ENCODE measurements at places on chromosomes 7 and 10.

DNA sequence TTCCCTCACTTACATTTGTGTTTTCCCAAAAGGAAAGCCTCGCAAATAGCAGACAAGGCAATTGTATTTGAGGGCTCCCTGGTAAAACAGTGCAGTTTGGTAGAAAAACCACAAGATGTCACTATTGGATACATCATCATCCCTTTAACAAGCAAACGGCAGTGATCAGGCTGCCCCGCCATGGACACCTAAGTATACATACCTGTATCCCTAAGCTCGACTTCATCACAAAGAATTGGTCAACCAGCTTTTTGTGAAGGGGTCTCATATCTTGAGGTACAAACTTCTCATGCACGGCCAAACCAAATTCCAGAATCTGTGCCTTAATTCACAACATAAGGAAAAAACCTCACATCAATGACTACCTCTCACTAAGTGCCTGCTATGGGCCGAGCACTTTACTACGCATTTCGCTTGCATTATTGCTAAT lies 179.5 kb upstream of the IMMP2L start:
- DNase-seq = no peak

DNA sequence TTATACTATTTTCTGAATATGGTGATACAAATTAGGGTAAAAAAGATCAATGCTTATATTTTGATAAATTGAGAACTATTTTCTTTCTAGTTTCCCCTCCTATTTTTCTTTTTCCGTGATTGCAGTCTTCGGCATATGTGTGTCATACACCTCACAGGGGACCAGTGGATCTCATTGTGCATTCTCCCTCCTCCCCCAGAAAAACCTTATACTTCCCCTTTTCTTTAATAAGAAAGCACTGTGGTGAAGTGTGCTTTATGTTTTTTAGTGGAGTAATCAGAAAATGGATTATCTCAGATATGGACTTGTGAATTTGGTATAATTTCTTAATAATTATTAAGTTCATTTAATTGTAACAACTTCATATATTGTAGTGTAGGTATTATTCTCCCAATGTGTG lies 72.8 kb downstream of the BICC1 start:
- no peak for DNase-seq

DNA sequence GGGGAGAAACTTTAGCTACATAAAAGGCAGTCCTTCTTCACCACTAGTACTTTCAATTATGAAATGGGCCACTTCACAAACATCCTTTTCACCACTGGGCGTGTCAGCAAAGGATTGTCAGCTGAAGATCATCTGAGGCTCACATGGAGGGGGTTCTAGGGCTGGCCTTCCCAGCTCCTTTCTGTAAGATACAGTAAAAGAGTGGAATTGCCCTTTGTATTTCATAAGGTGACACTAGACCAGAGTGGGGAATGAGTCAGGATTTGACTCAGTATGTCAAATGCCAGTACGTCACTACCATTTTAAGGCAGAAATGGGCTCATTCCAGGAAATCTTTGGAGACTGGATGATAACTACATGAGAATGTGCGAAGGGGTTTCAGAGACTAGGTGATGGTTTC lies 21.2 kb upstream of the BLOC1S2 start:
- no peak for DNase-seq

GRCh38 chr10:63673246-63673645 lies 152.0 kb downstream of the REEP3 start:
- no peak for DNase-seq

DNA sequence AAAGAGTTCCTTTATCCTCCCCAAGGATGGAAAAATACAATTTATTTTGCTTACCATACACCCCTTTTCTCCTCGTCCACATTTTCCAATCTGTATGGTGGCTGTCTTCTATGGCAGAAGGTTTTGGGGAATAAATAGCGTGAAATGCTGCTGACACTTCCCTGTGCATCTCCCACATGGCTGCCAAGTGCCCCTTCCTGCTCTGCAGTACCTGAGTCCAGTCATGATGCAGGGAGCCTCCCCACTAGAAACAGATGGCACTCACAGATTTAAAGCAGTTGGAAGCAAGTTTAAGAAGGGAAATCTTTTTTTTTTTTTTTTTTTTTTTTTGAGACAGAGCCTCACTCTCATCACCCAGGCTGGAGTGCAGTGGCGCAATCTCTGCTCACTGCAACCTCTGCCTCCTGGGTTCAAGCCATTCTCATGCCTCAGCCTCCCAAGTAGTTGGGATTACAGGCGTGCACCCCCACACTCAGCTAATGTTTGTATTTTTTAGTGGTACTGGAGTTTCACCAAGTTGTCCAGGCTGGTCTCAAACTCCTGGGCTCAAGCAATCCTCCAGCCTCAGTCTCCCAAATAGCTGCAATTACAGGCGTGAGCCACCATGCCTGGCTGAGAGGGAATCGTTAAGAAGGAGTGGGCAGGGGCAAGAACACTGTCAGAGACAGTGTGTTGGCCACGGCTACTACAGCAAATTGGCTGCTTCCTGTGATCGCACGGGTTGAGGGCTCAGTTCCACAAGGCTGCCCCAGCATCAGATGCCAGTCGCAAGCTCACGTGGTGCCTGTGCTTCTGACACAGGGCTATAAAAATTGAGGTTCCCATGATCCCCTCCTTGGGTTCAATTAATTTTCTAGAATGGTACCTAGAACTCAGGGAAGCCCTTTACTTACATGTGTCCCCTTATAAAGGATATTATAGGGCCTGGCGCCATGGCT lies 5.3 kb upstream of the PILRA start:
- DNase-seq = no peak

- DNase-seq = no peak
Observed at GRCh38 chr7:47233996-47234395, 347.9 kb downstream of the TNS3 start.

GRCh38 chr7:27661811-27662489 lies 733 bp downstream of the HIBADH start:
- peak; percentile 54 for DNase-seq

- no peak for DNase-seq
Observed at GRCh38 chr7:90982228-90982627, 282.0 kb upstream of the FZD1 start.

DNA sequence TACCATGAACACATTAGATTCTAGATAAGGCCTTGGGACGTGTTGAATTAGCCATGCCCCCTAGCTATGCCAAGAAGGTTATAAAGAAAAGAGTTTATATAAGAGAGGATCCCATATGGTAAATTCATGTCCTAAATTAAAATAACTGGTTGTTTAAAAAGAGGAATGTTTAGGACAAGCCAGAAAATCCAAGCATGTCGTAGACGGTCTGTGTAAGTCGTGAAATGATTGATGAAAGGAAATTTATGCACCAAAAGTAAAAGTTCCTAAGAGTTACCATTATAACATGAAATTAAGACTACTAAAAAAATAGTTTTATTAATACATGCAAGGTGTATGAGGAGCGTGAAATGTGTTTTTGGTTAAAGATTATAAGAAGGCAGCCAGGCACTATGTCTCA lies 624.9 kb downstream of the ARL4A start:
- no peak for DNase-seq

DNA sequence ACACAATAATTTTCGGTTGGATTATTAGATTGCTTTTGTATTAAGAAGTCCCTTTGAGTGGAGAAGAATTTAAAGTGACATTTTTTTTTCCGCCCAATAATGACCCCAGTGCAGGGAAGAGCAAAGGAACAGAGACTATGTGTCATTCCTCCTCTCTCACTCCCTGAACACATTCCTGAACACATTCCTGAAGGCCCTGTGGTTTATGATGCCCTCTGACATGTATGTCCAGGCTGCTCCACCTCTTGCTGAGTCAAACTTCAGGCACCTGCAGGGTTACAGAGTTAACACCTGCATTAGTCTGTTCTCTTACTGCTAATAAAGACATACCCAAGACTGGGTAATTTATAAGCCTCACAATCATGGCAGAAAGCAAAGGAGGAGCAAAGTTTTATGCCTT lies 704.0 kb upstream of the LRRN3 start:
- no peak for DNase-seq

DNA sequence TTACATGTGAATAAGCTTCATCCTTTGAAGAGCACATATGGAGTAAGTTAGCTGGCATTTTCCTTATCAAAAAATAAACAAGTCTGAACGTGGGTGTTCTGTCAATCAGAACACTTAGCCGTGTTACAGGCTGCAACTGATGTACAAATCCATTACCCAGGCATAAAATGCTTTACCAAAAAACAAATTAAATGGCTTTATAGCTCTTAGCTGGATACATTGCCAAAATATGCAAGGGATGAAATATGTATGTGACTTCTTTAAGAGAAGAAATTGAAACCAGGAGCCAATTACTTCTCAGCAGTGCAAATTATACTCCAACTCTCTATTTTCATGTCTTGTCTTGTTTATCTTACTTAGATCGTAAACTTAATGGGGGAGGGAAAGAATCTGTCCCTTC lies 214.8 kb downstream of the DGKB start:
- DNase-seq = no peak

DNA sequence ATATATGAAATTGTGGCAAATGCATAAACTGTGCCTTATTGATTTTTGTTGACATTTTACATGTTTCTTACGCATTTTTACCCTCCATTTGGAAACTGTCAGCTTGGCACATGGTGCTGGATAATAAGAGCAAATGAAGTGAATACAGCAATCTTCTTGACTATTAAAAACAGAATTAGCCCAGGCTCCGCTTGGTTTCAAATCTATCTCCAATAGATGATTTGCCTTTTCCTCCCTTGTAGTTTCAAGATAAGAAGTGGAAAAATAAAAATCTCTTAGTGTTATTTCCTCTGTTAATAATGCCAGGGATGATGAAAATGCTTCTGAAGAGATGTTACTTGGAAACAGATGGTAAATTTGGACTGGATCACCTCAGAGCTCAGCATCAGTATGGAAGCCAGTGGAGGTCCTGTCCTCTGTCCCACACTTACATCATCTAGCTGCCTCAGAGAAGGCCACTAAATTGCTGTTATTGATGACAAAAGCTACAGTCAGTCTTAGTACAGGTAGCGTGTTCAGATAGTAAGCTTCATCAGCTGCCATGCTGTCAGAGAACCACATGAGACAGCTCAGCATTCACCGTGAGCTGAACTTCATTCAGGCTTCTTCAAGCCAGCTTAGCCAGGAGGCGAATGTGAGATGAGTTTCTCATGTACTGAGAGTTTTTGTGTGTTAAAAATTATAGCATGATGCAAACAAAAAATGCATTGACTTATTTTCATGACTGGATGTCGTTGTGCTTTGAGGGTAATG lies 246.8 kb downstream of the CELF2 start:
- no peak for DNase-seq

DNA sequence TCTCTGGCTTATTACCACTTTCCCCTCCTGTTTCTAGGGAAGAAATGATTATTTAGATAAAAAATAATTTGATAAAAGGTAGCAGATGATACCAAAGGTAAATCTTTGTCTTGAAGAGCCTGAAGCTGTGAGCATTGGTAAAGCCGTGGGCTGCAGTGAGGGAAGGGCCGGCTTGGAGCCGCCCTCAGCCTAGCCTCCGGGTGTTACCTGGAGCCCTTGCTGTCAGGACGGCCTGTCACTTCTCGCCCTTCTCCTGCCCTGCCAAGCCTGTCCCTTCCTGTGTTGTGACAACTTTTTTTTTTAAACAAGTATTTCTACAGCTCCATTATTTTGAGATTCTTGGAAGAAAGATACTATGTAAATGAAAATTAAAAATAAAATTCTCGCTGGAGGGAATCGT lies 7.0 kb downstream of the CUX1 start:
- no peak for DNase-seq

- no peak for DNase-seq
Observed at GRCh38 chr7:87541648-87542047, 59.0 kb downstream of the ABCB1 start.

GRCh38 chr10:11824825-11825224 lies 1.7 kb downstream of the PROSER2 start:
- no peak for DNase-seq

DNA sequence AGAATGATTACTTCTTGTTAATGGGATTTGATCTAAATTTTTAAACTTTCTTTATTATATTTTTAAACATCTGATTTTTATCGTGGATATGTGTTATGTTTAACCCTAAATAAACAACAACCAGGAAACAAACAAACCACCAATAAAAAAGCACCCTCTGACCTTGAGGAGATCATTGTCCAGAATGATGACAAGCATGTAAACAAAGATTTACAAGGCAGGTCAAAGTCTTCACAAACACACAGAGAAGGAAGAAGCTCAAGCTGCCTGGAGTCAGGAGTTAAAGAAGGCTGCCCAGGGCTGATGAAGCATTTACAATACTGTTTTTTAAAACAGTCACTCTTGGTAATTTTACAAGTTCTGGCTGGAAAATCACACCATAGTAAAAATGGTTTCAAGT lies 31.0 kb upstream of the EGFR start:
- no peak for DNase-seq

DNA sequence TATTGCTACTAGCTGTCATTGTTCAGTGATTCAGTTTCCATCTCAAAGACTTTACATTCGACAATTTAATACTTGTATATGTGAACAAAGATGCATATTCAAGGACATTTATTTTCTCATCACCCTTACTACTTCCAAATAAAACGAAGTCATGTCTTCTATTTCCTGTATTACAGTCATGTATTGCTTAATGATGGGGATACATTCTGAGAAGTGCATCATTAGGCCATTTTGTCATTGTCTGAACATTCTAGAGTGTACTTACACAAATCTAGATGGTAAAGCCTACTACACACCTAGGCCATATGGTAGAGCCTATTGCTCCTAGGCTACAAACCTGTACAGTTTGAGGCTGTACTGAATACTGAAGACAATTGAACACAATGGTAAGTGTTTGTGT lies 6.5 kb downstream of the C10orf95 start:
- DNase-seq = no peak

DNA sequence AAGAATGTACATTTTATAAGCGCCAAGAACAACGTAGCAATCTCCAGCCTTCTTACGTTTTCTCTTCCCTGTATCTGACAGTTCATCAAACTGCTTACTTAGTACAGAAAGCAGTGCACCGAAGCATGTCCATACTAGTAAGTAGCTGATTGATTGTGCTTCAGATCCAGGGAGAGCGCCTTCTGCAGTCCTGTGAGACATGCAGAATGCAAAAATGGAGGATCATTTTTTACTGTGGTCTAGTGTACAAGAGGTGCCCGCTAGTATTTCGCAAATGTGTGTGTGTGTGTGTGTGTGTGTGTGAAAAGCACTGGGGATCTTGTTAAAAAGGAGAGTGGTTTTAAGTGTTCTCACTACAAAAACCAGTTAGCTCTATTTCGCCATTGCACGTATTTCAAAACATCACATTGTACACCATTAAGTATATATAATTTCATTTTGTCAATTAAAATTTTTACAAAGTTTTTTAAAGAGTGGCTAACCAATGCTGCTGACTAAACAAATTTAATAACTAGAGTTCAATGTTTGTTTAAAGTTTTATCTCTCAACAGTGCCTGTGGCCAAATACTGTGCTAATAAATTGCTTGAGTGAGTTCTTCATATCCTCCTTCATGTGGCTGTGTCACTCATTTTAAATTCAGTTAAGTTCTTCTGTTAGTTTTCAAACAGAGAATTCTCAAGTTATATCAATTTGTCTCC lies 99.6 kb downstream of the ZMYND11 start:
- no peak for DNase-seq

GRCh38 chr10:132207536-132208461 lies 21.1 kb downstream of the DPYSL4 start:
- no peak for DNase-seq

- DNase-seq = no peak
Observed at GRCh38 chr10:29032169-29032568, 256.7 kb upstream of the LYZL1 start.

Measured in nucleus accumbens (tissue), 56 donors.